ENCODE measurements at places on chromosomes 2 and 18. TPM values are rescaled to one million over a fixed set of nuclear protein-coding genes. Genes with fewer than 3 reads are reported as not detected.

DNA sequence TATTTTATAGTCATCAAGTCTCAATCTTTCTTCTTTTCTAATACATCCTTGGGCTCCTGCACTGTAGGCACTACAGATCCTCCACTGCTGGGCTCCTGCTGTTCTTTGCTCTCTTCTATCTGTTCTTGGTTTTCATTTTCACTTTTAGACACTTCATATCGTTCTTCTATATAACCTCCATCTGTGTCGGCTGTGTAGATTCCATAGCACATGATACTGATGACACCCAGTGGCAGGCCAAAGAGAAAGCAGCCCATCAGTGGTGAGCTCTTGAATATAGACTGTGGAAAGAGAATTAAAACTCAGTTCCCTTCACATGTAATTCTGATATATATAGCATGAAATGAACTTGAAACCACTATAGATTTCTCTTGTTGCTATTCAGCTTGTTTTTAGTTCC is 38.0 kb downstream of the TMX3 start:
- peaks cover 50% of the 10 kb centered on the region for H3K36me3 ChIP-seq
- no peak for DNase-seq
- peaks cover 3% of the 10 kb centered on the region for H3K4me1 ChIP-seq
- no peak overlapping the region for H3K4me3 ChIP-seq
- H3K27me3 ChIP-seq, result no peaks in the 10 kb centered on the region

GRCh38 chr18:79394534-79395307 is 1.0 kb upstream of the NFATC1 start:
- H3K27me3 ChIP-seq, result peaks cover 2% of the 10 kb centered on the region
- H3K4me1 ChIP-seq, result peaks cover 52% of the 10 kb centered on the region

GRCh38 chr2:53600815-53601214 is 166.8 kb upstream of the CHAC2 start:
- H3K27ac ChIP-seq, result no peak overlapping the region
- DNase-seq, result no peak
- H3K4me3 ChIP-seq, result no peak overlapping the region
- H3K36me3 ChIP-seq, result no peaks in the 10 kb centered on the region
- H3K4me1 ChIP-seq, result no peaks in the 10 kb centered on the region

DNA sequence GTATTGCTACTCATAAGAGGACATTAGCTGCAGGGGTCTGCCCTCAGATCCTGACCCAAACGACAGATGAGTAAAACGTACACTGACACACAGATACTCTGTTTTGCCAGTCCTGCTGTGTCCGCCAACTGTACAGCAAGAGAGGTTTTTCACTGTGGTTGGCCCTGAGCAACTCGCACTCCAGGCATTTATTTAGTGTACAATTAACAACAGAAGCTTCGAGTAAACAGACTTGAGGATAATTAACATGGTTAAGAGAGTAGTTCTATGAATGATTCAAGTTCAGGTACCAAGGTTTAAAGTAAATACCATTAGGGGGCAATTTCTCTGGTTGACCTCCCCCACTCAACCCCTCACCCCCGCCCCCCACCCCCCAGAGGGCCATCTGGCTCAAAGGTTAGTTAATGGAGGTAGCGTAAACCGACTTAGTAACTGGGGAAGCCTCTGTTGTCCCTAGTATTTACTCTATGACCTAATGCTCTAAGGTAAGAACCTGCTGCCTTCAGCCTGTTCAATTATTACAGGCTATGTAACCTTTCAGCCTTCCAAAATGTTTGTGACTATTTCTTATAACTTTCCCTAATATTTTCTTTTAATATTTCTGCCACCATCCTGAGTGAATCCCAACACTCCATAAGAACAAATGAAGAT is 103.9 kb upstream of the XIRP2 start:
- no peak overlapping the region for H3K27ac ChIP-seq
- no peaks in the 10 kb centered on the region for H3K4me1 ChIP-seq
- no peaks in the 10 kb centered on the region for H3K27me3 ChIP-seq
- H3K4me3 ChIP-seq, result no peak overlapping the region
- no peaks in the 10 kb centered on the region for H3K36me3 ChIP-seq

GRCh38 chr2:215949991-215950404 is 63.4 kb downstream of the MREG start:
- no peak overlapping the region for H3K27ac ChIP-seq
- no peaks in the 10 kb centered on the region for H3K36me3 ChIP-seq
- H3K4me3 ChIP-seq, result no peak overlapping the region
- no peaks in the 10 kb centered on the region for H3K27me3 ChIP-seq

DNA sequence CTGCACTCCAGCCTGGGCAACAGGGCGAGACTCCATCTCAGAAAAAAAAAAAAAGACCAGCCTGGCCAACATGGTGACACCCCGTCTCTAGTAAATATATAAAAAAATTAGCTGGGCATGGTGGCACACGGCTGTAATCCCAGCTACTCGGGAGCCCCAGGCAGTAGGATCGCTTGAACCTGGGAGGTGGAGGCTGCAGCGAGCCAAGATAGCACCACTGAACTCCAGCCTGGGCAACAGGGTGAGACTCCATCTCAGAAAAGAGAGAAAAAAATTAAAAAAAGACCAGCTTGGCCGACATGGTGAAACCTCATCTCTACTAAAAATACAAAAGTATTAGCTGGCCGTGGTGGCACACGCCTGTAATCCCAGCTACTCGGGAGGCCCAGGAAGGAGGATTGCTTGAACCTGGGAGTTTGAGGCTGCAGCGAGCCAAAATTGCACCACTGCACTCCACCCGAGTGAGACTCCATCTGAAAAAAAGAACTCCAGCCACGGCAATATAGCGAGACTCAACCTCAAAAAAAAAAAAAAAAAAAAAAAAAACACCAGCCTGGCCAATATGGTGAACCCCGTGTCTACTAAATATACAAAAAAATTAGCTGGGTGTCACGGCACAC is 346.1 kb upstream of the PLGLB2 start:
- no peak overlapping the region for H3K4me3 ChIP-seq
- no peaks in the 10 kb centered on the region for H3K36me3 ChIP-seq
- no peaks in the 10 kb centered on the region for H3K4me1 ChIP-seq
- no peak overlapping the region for H3K27ac ChIP-seq

DNA sequence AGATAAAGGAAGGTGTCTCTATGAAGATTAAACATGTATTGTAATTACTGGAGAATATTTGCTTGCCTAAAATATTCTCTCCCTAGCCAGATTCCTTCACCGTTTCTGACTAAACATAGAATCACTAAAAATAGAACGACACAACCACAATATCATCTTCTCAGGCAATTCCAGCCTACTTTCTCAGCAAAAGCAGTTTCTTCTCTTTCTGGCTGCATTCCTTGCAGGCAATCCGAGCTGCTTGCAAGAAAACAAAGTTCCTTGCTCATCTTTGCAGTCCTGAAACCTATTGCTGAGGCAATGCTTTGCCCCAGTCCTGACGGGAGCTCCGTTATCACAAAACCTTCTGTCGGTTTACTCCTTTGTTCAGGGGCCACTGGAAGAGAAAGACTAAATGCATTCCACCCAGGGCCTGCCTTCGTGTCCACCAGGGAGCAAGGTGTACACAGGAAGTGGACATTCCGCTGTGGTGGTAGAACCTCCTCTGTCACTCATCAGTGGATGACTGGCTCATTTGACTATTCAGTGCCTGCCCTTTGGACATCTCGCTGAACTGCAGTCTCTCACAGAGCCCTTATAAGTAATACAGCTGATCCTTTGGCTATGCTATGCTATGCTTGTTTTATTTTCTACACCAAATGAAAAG is 239.2 kb upstream of the DOK6 start:
- no peaks in the 10 kb centered on the region for H3K36me3 ChIP-seq
- H3K4me3 ChIP-seq, result no peak overlapping the region
- no peaks in the 10 kb centered on the region for H3K4me1 ChIP-seq
- H3K27me3 ChIP-seq, result no peaks in the 10 kb centered on the region

Gene IL1A
- total RNA-seq, result 1.1 TPM

Gene C1QL2
- 0.76 TPM for total RNA-seq

Gene ACTR1B
- 89.1 TPM for total RNA-seq

Gene LRATD1
- total RNA-seq, result 53.4 TPM

Gene KIF5C
- total RNA-seq, result 0.30 TPM

Gene EFHD1
- 4.2 TPM for total RNA-seq

Data from suprapubic skin (tissue), 4 donors.